Naive thymus-derived CD4-positive, alpha-beta T cell (primary cell): ENCODE measurements at places on chromosomes 16 and 17.

- no peaks in the 10 kb centered on the region for H3K36me3 ChIP-seq
- no peak overlapping the region for H3K27ac ChIP-seq
- DNase-seq, result no peak
- no peak overlapping the region for H3K4me3 ChIP-seq
Measured at GRCh38 chr17:3543453-3543852, 14.2 kb downstream of the TRPV3 start.

- H3K4me3 ChIP-seq, result no peak overlapping the region
- H3K4me1 ChIP-seq, result peaks cover 21% of the 10 kb centered on the region
- DNase-seq, result no peak
- no peak overlapping the region for H3K27ac ChIP-seq
- no peaks in the 10 kb centered on the region for H3K27me3 ChIP-seq
Measured at GRCh38 chr16:78773291-78773702, 673.8 kb downstream of the WWOX start.

DNA sequence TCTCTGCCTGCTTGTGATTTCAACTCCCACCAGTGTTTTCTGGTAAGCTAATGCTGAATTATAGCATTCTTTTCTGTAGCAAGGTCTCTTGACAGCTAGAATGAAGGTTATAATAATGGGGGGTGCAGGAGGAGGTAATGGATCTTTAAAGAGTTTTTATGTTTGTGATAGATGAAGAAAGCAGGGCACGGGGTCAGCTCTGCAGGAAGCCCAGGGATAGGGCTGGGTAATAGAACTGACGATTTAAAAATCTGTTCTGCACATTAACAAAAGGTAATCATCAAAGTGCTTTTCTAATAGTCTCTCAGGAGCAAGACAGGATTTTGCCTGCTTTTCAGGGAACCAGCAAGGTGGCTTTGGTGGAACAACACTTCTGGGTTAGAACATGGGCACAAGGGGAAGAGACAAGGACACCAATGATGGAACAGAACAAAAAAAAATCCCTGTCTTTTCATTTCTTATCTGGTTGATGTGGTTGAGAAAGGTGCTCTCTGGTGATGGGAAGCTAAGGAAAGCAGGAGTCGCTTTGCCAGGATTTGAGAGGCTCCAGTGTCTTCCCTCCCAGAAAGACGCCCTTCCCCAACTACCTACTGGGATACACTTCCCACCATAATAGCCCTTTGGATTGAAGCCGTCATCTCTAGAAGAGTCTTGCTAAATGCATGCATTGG, 263.1 kb downstream of the PHKB start:
- no peak overlapping the region for H3K27ac ChIP-seq
- H3K27me3 ChIP-seq, result no peaks in the 10 kb centered on the region
- no peaks in the 10 kb centered on the region for H3K36me3 ChIP-seq

DNA sequence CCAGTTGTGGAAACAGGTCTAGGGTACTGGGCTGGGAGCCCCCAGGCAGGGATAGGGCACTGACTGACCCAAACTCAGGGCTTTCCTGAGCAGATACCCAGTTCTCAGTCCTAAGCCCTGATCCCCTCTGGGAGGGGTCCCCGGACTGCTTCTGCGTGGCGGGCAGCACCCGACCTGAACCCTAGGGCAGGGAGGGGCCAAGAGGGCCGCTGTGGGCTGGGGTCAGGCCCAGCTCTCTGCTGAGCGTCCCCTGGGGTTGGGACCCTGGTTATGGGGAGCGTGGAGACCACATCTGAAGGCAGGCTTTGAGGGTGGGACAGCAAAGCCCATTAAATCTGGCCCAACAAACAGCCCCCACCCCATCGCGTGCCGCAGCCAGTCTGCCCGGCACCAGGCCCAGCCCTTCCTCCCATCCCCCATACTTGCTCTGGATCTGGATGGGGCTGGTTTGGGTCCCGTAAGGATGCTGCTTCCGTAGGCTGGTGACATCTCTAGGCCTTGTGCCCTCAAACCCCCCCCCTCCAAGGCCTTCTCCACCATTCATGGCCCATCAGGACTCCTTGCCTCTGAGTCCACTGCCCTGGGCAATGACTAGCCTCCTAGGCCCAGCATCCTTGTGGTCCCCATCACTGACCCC, 691 bp upstream of the FAM83G start:
- no peaks in the 10 kb centered on the region for H3K27me3 ChIP-seq
- peak overlapping the region; percentile 37 for H3K4me3 ChIP-seq
- H3K36me3 ChIP-seq, result peaks cover 13% of the 10 kb centered on the region
- DNase-seq, result no peak

- no peak overlapping the region for H3K4me3 ChIP-seq
- H3K27ac ChIP-seq, result no peak overlapping the region
- no peaks in the 10 kb centered on the region for H3K27me3 ChIP-seq
- DNase-seq, result no peak
- peaks cover 3% of the 10 kb centered on the region for H3K4me1 ChIP-seq
Measured at GRCh38 chr17:42660692-42661345, 1.7 kb downstream of the TUBG2 start.

- H3K4me3 ChIP-seq, result no peak overlapping the region
- H3K27ac ChIP-seq, result no peak overlapping the region
- H3K27me3 ChIP-seq, result no peaks in the 10 kb centered on the region
- DNase-seq, result no peak
- H3K36me3 ChIP-seq, result no peaks in the 10 kb centered on the region
Measured at GRCh38 chr17:19013806-19014627, 9.5 kb upstream of the FAM83G start.

- H3K4me1 ChIP-seq, result no peaks in the 10 kb centered on the region
- H3K27ac ChIP-seq, result no peak overlapping the region
- peak overlapping the region; percentile 27 for H3K4me3 ChIP-seq
- no peaks in the 10 kb centered on the region for H3K36me3 ChIP-seq
- no peaks in the 10 kb centered on the region for H3K27me3 ChIP-seq
- no peak for DNase-seq
Measured at GRCh38 chr17:56290101-56290801, 137.0 kb downstream of the ANKFN1 start.

DNA sequence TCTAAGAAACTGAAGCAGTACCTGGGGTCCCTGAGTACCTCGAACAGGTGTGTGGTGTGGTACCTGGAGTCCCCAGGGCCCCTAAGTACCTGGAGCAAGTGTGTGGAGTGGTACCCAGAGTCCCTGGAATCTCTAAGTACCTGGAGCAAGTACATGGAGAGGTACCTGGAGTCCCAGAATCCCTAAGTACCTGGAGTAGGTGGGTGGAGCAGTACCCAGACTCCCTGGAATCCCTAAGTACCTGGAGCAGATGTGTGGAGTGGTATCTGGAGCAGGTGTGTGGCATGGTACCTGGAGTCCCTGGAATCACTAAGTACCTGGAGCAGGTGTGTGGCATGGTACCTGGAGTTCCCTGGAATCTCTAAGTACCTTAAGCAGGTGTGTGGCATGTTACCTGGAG, 22.5 kb upstream of the MED9 start:
- H3K4me3 ChIP-seq, result no peak overlapping the region
- H3K4me1 ChIP-seq, result no peaks in the 10 kb centered on the region
- no peaks in the 10 kb centered on the region for H3K27me3 ChIP-seq
- no peak for DNase-seq
- H3K27ac ChIP-seq, result no peak overlapping the region
- H3K36me3 ChIP-seq, result no peaks in the 10 kb centered on the region

GRCh38 chr17:67020293-67020766, 24.0 kb upstream of the CACNG1 start:
- H3K27me3 ChIP-seq, result no peaks in the 10 kb centered on the region
- H3K4me3 ChIP-seq, result no peak overlapping the region
- DNase-seq, result no peak
- no peaks in the 10 kb centered on the region for H3K4me1 ChIP-seq

GRCh38 chr17:48373883-48374282, 56.1 kb downstream of the SKAP1 start:
- H3K27me3 ChIP-seq, result no peaks in the 10 kb centered on the region
- no peak for DNase-seq
- peaks cover 6% of the 10 kb centered on the region for H3K4me1 ChIP-seq
- H3K4me3 ChIP-seq, result no peak overlapping the region

DNA sequence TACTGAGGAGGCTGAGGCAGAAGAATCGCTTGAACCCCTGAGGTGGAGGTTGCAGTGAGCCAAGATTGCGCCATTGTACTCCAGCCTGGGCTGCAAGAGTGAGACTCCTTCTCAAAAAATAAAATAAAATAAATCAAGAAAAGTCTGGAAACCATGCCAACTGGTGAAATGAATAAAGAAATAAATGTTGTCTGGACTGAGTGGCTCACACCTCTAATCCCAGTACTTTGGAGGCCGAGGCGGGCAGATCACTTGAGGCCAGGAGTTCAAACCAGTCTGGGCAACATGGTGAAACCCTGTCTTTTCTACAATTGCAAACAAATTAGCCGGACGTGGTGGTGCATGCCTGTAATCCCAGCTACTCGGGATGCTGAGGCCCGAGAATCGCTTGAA, 744 bp upstream of the LRRC37A3 start:
- H3K27ac ChIP-seq, result peak overlapping the region; percentile 90
- peak overlapping the region; percentile 62 for H3K4me3 ChIP-seq
- no peaks in the 10 kb centered on the region for H3K27me3 ChIP-seq
- peak; percentile 13 for DNase-seq
- no peaks in the 10 kb centered on the region for H3K4me1 ChIP-seq
- no peaks in the 10 kb centered on the region for H3K36me3 ChIP-seq

- no peak for DNase-seq
- H3K4me3 ChIP-seq, result no peak overlapping the region
- no peaks in the 10 kb centered on the region for H3K27me3 ChIP-seq
- H3K27ac ChIP-seq, result no peak overlapping the region
- H3K4me1 ChIP-seq, result no peaks in the 10 kb centered on the region
Measured at GRCh38 chr17:57935833-57936807, 19.1 kb downstream of the CUEDC1 start.

DNA sequence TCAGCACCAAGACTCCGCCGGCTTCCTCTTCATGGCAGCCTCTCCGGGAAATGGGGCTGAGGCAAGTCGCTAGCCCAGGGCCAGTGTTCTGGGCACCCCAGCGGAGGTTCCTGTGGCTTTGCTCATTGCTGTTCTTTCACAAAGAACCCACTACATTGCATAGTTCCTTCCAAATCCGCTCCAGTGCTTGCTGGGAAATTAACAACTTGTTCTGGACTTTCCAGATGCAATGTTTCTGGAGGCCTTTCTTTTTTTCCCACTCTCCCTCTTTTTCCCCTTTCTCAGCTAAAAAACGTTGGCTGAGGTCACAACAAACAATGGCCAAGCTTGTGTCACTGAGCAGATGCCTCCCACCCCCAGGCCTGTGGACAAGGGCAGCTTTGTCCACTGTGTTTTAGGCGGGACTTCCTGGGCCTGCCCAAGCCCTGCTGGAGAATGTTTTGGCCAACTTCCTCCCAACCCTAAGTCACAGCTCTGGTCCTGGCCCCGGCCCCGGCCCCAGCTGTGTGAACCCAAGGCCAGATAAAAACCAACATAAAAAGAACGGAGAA, 131.5 kb upstream of the RCVRN start:
- H3K27me3 ChIP-seq, result no peaks in the 10 kb centered on the region
- H3K27ac ChIP-seq, result no peak overlapping the region
- H3K36me3 ChIP-seq, result no peaks in the 10 kb centered on the region

- DNase-seq, result no peak
- no peaks in the 10 kb centered on the region for H3K4me1 ChIP-seq
Measured at GRCh38 chr17:3318336-3318735, 20.2 kb upstream of the OR3A1 start.

GRCh38 chr17:39404542-39405378, 3.3 kb upstream of the FBXL20 start:
- no peak for DNase-seq
- H3K36me3 ChIP-seq, result peaks cover 8% of the 10 kb centered on the region
- no peaks in the 10 kb centered on the region for H3K27me3 ChIP-seq
- H3K27ac ChIP-seq, result no peak overlapping the region

GRCh38 chr17:64063766-64064224, 43.4 kb upstream of the ICAM2 start:
- no peaks in the 10 kb centered on the region for H3K27me3 ChIP-seq
- H3K27ac ChIP-seq, result no peak overlapping the region
- peak; percentile 36 for DNase-seq

- DNase-seq, result no peak
- peaks cover 15% of the 10 kb centered on the region for H3K36me3 ChIP-seq
- peaks cover 3% of the 10 kb centered on the region for H3K4me1 ChIP-seq
- no peak overlapping the region for H3K27ac ChIP-seq
- no peak overlapping the region for H3K4me3 ChIP-seq
Measured at GRCh38 chr17:18031955-18032354, 7.0 kb downstream of the ATPAF2 start.

GRCh38 chr17:54860617-54861470, 39.8 kb upstream of the TOM1L1 start:
- H3K27me3 ChIP-seq, result no peaks in the 10 kb centered on the region
- no peak overlapping the region for H3K4me3 ChIP-seq
- no peak overlapping the region for H3K27ac ChIP-seq
- DNase-seq, result no peak
- no peaks in the 10 kb centered on the region for H3K36me3 ChIP-seq

- H3K36me3 ChIP-seq, result peaks cover 6% of the 10 kb centered on the region
- H3K27me3 ChIP-seq, result no peaks in the 10 kb centered on the region
- no peak for DNase-seq
- no peak overlapping the region for H3K27ac ChIP-seq
- H3K4me3 ChIP-seq, result no peak overlapping the region
- H3K4me1 ChIP-seq, result peaks cover 14% of the 10 kb centered on the region
Measured at GRCh38 chr16:11800382-11800718, 3.3 kb upstream of the ZC3H7A start.

DNA sequence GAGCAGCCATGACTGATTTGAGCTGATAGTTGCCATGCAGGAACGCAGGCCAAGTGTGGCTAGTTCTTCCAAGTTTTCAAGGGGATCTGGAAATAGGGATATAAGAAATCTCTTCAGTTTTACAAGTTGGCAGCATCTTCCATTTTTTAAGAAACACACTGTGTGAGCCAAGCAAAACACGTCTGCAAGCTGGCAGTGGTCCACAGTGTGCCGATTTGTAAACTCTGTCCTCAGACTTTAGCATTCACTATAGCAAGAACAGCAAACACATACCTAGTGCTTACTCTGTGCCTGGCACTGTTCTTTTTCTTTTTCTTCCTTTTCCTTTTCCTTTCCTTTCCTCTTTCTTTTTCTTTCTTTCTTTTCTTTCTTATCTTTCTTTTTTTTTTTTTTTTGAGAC, 2.9 kb downstream of the ORAI3 start:
- H3K27ac ChIP-seq, result no peak overlapping the region
- no peaks in the 10 kb centered on the region for H3K27me3 ChIP-seq
- H3K4me1 ChIP-seq, result peaks cover 17% of the 10 kb centered on the region
- H3K4me3 ChIP-seq, result no peak overlapping the region

DNA sequence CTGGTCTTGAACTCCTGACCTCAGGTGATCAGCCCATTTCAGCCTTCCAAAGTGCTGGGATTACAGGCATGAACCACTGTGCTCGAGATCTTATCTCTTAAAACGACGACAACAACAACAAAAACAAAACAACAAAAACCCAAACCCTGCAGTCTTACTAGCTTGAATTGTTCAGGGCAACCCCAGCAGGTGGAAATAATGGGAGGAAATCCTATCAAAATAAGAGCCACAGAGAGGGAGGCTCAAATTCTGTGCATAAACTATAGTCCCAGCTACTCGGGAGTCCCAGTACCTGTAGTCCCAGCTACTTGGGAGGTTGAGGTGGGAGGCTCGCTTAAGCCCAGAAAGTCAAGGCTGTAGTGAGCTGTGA, 16.5 kb upstream of the ATP6V0A1 start:
- no peak overlapping the region for H3K4me3 ChIP-seq
- H3K27ac ChIP-seq, result no peak overlapping the region
- no peaks in the 10 kb centered on the region for H3K36me3 ChIP-seq
- H3K4me1 ChIP-seq, result peaks cover 8% of the 10 kb centered on the region

GRCh38 chr16:83365166-83365565, 442.6 kb upstream of the HSBP1 start:
- no peaks in the 10 kb centered on the region for H3K36me3 ChIP-seq
- no peak for DNase-seq
- H3K27ac ChIP-seq, result no peak overlapping the region

- DNase-seq, result no peak
- no peak overlapping the region for H3K4me3 ChIP-seq
- H3K4me1 ChIP-seq, result no peaks in the 10 kb centered on the region
- H3K36me3 ChIP-seq, result no peaks in the 10 kb centered on the region
- H3K27ac ChIP-seq, result no peak overlapping the region
- no peaks in the 10 kb centered on the region for H3K27me3 ChIP-seq
Measured at GRCh38 chr17:37322826-37323561, 52.8 kb upstream of the C17orf78 start.
